ENCODE measurements at places on chromosomes 13 and 19.

DNA sequence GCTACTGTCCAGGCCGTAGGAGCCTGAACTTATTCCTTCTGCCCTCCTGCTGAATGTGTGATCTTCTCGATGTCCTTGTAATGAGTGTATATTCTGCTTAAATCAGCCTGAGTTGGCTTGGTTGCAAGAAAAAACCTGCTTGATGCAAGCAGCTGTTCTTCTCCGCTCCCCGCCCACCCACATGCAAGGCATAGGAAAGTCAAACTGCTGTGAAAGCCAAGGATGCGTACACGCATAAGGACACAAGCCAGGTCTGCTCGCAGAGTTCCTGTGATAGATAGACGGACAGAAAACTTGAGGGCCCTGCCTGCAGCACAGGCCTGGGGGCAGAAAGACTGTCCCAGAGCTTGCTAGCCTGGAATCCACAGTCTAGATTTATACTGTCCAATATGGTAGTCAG is 101.1 kb downstream of the DNAJC15 start:
- no peak for DNase-seq

DNA sequence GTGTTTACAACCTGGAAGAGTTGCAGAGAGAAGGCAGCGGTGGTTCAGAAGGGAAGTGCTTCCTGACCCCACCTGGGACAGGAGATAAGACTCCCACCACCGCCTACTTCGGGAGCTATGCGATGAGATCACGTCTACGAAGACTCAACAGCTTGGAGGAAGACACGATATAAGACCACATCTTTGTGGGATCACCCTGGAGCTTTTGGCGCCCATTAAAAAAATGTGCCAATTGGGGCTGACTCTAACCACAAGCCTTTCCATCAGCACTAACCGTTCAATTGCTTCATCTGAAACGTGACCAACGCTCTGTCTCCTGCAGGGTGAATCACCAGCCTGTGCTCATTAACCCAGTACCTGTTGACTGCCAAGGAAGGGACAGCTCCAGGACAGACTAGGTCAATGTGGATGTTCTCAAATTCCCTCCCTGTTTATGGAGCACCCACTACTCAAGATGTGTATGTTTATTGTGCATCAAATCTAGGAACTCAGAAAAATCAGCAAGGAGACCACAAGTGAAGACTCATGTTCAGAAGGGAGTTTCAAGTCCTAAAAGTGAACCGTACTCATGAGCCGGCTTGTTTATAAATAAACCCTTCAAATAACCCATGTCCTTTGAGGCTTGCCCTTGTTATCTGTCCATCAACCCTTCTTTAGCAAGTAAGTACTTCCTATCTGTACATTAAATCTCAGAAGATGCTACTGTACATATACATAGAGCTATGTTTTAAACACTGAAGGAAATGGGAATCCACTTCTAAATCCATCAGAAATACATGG is 67.5 kb downstream of the LATS2 start:
- DNase-seq = peak; percentile 5

DNA sequence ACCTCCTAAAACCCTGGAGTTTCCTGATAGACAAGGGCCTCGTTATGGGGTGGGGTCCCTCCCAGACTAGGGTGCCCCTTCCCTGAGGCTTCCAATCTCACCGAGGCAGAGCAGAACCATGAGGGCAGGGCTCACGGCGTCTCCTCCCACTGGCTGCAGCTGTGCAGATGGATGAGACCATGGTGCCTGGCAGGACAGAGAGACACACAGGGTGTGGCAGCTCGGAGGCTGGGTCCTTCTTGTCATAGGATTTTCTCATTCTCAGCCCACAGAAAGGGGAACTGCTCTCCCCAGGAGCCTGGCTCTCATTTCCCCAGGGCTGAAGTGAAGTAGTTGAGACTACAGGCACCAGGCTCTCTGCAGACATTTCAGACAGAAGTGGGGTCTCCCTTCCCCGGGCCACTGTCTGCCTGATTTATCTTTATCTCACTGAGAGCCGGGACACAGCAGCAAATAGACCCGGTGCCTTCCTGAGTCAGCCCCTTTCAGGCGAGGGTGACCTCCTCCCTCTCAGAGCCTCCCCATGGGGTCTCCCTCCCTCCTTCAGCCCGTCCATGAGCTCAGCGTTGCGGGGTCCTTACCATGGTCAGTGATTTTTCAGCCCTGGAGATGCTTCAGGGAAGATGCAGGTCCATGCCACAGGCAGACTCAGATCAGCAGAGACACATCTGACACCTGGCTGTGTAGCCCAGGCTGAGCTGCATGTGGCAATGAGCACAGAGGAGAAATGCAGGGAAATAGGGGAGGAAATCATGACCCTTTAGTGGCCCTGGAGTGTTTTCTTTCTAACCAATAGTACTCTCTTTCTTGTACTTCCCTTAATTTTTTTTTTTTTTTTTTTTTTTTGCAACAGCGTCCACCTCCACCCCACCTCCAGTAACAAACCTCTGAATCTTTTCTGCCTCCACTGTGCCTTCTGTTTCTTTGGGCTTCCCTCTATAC is at the start of gene LILRA5:
TSS of gene LILRA5 (minus strand) at position 731 of the 942 bp plus-strand sequence. CDS start at position 584, 147 bp downstream.
- DNase-seq = peak; percentile 92

DNA sequence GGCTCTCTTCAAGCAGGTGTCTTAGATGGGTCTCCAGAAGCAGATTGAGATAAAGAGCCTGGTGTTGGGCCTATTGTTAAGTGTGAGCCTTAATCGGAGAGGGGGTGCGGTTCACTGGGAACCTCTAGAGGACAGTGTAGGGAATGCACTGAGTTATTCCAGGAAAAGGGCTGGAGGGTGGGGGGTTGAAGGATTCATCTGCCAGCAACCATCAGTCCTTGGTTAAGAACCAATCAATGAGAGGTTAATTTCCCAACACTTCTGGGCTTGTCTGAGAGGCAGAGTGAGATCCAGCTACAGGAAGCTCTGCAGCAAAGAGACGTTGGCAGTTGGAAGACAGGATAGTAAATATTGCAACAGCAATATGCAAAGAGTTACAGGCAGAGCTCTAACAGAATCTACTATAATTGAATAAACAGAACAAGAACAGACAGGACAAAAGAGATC is 28.7 kb downstream of the CYP4F2 start:
- DNase-seq = peak; percentile 44

- DNase-seq = peak; percentile 86
These were observed 85.2 kb downstream of the EDNRB start for GRCh38 chr13:77833331-77833863.

Measured in inflammatory macrophage treated with lipopolysaccharide for 4 hours (primary cell).